ENCODE measurements at places on chromosomes 7 and 10.

DNA sequence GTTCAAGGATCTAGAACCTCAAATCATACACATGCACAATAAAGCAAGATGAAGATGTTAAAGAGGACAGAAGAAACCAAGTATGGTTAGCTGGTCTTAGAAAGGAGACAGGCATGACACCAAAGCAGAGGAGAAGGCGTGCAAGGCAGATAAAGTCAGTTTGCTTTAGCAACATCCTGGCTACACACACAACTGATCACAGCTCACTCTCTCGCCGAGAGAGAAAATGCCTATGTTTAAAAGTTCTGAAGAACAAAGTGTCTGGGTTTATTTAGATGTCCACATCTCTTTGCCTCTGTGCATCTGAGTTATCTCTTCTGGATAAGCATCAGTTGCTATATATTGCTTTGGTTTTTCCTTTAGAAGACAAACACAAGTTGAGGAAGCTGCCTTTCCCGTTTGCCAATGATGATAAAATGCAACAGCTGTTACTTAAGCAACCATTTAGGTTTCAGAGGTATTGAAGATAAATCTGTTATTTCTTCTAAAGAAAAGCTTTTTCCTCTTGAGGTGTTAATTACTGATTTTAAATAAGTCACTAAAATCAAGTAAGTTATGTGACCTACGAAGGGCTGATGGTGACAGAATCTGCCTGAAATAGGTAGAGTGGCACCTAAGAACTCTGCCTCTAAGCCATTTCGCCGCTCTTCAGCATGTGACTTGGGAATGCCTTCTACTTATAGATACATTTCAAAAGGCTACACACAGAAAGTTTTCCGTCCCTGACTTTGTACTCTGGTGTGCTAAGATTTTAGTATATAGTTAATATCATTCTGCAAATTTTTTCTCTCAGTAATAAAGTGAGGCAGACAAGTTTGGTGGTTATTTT, 146.2 kb upstream of the ASAH2 start:
- no peak for DNase-seq

- no peak for DNase-seq
Observed at GRCh38 chr7:119900996-119901672, 371.8 kb upstream of the KCND2 start.

DNA sequence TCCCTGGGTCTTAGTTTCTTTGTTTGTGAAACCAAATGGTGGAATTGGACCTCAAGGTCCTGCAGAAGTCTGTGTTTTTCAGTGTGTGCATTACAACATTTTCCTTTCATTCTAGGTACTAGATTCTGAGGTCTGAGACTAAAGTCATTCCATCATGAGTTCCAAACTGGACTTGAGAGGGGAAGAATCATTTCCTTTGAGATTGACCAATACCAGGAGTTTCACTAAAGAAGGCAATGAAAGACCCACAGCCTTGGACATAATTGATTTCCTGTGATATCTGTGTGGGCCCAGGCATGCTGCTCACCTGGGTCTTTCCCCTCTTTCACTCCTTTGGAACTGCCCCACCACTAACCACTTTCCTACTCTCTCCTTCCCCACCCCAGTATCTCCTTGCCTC, 18.2 kb downstream of the TAS2R41 start:
- no peak for DNase-seq

GRCh38 chr7:117041007-117041406, 87.7 kb downstream of the ST7 start:
- DNase-seq, result no peak

DNA sequence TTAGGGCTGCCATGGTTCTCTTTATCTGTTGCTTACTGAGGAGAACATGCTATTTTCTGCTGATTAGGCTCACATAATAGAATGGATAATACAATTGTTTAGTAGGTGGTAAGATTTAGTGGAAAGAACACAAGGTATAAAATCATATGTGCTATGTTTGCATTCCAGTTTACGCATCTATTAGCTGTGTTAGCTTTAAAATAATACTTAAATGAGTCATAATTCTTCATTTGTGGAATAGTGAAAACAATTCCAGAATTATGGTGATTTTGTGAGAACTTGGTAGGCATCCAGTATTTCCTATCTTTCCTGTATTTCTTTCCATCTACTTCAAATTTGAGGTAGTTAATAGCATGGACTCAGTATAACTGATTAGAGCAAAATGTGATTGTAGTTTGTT, 1585.5 kb upstream of the LRRTM3 start:
- DNase-seq, result no peak

DNA sequence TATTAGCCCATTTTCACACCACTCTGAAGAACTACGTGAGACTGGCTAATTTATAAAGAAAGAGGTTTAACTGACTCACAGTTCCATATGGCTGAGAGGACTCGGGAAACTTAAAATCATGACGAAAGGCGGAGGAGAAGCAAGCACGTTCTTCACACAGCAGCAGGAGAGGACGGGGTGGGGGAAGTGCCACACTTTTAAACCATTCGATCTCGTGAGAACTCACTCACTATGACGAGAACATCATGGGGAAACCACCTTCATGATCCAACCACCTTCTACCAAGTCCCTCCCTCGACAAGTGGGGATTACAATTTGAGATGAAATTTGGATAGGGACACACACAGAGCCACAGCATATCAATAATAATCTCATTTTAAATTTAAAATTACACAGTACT, 80.2 kb downstream of the VWDE start:
- DNase-seq, result no peak

- DNase-seq, result no peak
Observed at GRCh38 chr7:6730343-6730633, 23.5 kb upstream of the ZNF12 start.

DNA sequence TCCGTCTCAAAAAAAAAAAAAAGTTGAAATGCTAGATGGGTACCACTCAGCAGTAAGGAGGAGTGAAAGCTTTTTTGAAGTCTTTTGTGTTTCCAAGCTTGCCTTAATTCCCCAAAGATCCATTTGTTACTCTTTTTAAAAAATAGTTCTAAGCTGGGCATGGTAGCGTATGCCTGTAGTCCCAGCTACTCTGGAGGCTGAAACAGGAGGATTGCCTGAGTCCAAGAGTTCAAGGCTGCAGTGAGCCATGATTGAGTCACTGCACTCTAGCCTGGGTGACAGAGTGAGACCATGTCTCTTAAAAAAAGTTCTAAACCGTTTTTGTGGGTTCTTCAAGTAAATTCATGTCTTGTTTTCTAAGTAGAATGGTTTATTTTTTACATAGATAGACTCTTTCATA, 5.3 kb downstream of the TBC1D12 start:
- DNase-seq, result no peak

DNA sequence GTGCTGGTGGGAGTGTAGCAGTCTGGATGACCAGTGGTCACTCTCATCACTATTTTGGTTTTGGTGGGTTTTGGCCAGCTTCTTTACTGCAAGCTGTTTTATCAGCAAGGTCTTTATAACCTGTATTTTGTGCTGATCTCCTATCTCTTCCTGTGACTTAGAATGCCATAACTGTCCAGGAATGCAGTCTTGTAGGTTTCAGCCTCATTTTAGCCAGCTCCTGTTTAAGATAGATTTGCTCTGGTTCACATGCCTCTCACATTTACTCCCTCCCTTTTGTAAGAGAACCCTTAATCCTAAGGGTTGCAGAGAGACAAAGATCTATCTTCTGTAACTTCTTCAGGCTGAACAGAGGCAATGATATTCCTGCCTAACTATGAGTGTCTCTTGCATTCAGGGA, 51.2 kb upstream of the INHBA start:
- no peak for DNase-seq

- DNase-seq, result no peak
Observed at GRCh38 chr10:5590816-5591215, 66.1 kb downstream of the CALML3 start.
